Mesothelial cell of epicardium (in vitro differentiated cells): ENCODE measurements at places on chromosomes 6 and 20.

- H3K4me1 ChIP-seq = peaks cover 9% of the 10 kb centered on the region
- H3K36me3 ChIP-seq = no peaks in the 10 kb centered on the region
- DNase-seq = peak; percentile 8
- no peak overlapping the region for H3K27ac ChIP-seq
- H3K4me3 ChIP-seq = no peak overlapping the region
These were observed 1229.5 kb upstream of the MAP3K7 start for GRCh38 chr6:91816335-91816734.

DNA sequence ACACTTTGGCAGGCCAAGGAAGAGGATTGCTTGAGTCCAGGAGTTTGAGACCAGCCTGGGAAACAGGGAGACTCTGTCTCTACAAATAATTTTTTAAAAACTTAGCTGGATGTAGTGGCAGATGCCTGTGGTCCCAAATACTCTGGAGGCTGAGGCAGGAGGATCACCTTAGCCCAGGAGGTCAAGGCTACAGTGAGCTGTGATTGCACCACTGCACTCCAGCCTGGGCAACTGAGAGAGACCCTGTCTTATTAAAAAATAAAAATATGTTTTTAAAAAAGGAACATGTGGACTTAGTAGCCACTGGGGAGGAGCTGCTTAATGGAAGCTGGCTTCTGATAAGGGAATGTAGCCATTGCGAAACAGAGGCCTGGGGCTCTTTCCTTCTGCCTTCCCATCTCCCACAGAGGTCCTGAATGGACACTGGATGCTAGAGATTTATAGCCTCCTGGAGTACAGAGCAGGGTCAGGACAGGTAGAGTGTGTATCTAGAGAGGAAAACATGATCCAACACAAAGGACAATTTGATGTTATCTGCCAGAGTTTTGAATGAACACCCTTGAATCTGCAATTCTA, 21.7 kb upstream of the GMNN start:
- H3K4me3 ChIP-seq = no peak overlapping the region
- no peak for DNase-seq
- H3K4me1 ChIP-seq = no peaks in the 10 kb centered on the region
- no peaks in the 10 kb centered on the region for H3K36me3 ChIP-seq
- no peaks in the 10 kb centered on the region for H3K27me3 ChIP-seq

DNA sequence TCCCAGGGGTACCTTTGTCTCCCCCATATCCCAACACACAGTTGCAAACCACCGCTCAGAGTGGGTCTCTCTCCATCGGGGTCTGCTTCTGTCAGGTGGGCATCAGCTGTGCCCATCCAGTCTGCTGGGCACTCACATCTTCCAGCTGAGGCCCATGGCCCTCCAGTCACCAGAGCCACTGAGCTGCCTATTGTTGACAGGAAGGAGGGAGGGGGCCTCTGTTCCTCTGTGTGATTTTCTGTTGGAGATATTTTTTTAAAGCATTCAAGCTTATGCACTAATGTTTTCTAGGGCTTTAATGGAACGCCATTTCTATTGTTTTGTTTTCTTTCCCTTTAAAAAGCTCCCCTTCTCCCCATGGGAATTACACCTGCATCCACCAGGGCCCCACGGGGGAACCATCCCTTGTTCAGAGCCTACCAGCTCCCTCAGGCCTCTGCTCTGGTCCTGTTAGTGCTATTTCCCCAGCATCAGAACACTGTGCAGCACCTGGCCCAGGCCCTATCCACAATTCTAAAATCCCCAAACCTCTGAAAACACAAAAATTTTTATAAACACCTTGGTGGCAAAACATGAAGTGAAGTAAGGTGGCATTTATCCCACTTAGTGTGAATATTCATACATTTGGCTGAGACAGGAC, 326.2 kb downstream of the CD83 start:
- peaks cover 5% of the 10 kb centered on the region for H3K27me3 ChIP-seq
- no peak overlapping the region for H3K27ac ChIP-seq
- no peak overlapping the region for H3K4me3 ChIP-seq
- DNase-seq = no peak
- peaks cover 4% of the 10 kb centered on the region for H3K36me3 ChIP-seq

DNA sequence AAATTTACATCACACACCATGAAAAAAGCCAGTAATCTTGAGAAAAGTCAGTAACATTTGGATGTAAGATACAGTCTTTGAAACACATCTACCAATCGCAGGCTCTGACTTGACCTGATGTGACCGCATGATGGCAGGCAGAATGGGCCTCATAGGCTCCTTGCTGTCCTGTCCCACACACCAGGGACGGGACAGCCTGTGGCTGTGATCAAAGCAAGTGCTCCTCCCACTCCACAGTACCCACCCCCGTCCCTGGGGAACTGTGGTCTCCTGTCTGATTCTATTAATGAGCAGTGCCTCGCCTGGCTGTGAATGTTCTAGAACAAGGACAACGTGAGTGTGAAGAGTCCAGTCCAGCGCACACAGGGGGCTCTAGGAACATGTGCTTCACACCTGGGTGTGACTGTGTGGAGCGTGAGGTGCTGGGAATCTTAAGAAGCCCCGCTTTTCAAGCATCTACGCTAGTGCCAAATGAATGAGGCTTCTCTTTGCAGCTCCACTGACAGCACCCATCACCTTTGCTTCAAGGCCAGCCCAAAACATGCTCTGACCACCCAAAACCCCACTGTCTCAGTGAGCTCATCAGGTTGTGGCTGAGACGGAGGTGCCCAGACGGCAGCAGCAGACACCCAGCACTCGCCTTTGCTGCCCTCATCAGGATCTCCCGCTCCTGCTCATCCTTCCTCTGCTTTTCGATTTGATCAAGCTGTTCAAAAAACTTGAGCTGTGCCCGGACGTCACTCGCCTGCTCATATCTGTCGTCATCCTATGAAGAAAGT, 67.1 kb downstream of the TAF4 start:
- no peaks in the 10 kb centered on the region for H3K27me3 ChIP-seq
- no peak overlapping the region for H3K27ac ChIP-seq
- no peak overlapping the region for H3K4me3 ChIP-seq

DNA sequence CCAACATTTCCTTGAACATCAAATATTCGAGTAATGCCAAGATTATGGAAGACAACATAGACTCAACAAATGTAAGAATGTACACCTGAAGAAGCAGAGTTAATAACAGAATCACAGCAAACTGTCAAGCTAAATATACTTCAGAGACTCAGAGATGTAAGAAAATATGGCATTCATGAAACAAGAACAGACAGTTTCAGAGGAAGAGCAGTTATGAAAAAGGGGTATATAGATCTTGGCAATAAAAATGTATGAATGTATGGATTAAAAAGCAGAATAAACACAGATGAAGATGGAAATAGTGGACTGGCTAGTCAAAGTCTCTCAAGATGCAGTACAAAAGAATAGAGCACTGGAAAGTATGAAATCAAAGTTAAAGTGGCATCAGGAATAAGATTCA, 18.4 kb downstream of the RRAGD start:
- no peak overlapping the region for H3K27ac ChIP-seq
- no peak for DNase-seq
- H3K4me3 ChIP-seq = no peak overlapping the region
- H3K36me3 ChIP-seq = no peaks in the 10 kb centered on the region
- H3K27me3 ChIP-seq = no peaks in the 10 kb centered on the region
